ENCODE measurements at places on chromosomes 13 and 19.

GRCh38 chr19:9306443-9306842 is 3.2 kb downstream of the ZNF699 start:
- no peaks in the 10 kb centered on the region for H3K4me1 ChIP-seq
- no peak overlapping the region for H3K27ac ChIP-seq
- DNase-seq: no peak
- peaks cover 30% of the 10 kb centered on the region for H3K36me3 ChIP-seq
- no peak overlapping the region for H3K4me3 ChIP-seq
- H3K27me3 ChIP-seq: peaks cover 5% of the 10 kb centered on the region

DNA sequence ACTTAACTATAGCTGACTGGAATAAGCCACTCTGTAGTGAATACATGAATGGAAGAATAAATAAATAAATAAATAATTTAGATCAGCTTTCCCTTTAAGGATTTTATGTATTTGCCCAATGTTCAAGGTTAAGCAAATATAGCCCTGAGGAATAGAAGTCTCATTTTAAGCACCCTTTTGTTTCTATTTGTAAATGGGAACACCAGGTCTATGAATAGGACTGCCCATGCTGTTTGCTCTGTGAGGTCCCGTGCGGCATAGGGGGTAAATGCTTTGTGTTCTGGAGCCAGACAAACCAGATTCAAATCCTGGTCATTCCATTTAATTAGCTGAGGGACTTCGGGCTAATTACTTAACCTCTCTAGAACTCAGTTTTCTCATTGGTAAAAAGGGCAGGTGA is 29.3 kb downstream of the CBY2 start:
- H3K4me3 ChIP-seq: no peak overlapping the region
- no peaks in the 10 kb centered on the region for H3K36me3 ChIP-seq
- no peaks in the 10 kb centered on the region for H3K4me1 ChIP-seq
- H3K27me3 ChIP-seq: peaks cover 7% of the 10 kb centered on the region

DNA sequence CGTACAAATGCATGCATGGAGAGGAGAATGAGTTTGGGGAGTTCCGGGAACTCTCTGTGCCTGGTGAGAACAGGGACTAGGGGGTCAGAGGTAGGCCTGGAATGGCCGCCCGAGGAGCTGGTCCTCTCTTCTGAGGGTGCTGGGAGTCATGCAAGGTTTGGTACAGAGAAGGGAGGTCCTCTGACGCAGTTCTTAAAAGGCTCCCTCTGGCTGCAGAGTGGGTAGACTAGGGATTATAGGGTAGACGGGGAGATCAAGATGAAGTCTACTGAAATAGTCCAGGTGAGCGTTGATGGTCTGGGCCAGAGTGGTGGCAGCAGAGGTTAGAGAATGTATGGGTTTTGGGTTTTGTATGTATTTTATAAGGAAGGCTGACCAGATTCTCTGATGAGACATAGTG is 796 bp downstream of the ZNF304 start:
- peak overlapping the region; percentile 87 for H3K4me3 ChIP-seq
- H3K4me1 ChIP-seq: peaks cover 20% of the 10 kb centered on the region
- peak overlapping the region; percentile 93 for H3K27ac ChIP-seq
- no peak for DNase-seq
- peaks cover 27% of the 10 kb centered on the region for H3K36me3 ChIP-seq

DNA sequence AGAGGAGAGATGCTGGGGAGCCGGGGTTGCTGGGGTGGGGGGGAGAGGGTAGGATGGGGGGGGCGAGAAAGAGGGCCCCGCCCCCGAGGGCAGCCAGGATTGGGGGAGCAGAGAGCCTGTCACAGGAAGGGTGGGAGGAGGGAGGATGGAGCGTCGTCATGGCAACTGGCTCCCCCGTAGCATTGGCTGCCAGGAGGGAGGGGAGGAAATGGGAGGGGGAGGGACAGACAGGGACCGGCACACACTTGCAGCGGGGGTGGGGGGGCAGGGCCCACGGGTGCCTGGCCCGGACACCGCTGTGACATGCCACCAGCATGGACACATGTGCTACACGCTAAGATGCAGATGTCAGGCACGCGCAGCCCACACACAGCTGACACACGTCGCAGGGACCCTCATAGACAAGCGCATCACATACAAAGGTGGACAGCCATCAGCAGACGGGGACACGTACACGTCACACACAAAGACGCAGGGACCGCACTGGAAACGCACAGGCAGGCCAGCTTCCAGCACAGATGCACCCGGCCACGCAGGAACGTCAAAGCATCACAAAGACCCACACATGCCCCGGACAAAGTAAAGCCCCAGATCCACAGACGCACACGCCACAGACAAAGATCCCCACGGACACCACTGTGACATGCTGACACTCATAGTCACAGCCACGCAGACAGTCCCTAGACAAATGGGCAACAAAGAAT is at the start of gene LMTK3:
Gene LMTK3, minus strand, starts transcription at position 36 of the 704 bp plus-strand sequence. CDS start 259 bp downstream, outside the sequence.
- peak within 1 kb of the TSS; percentile 81 for H3K4me3 ChIP-seq
- H3K36me3 ChIP-seq: no peaks in the 10 kb centered on the region
- peaks cover 14% of the 10 kb centered on the region for H3K4me1 ChIP-seq
- peaks cover 3% of the 10 kb centered on the region for H3K27me3 ChIP-seq

GRCh38 chr19:4639531-4640246 is 373 bp downstream of the TNFAIP8L1 start:
- H3K27me3 ChIP-seq: peaks cover 32% of the 10 kb centered on the region
- no peak overlapping the region for H3K27ac ChIP-seq
- no peak for DNase-seq
- peaks cover 16% of the 10 kb centered on the region for H3K4me1 ChIP-seq
- H3K36me3 ChIP-seq: no peaks in the 10 kb centered on the region

GRCh38 chr13:43036351-43037250 is 13.2 kb downstream of the DNAJC15 start:
- DNase-seq: no peak
- peaks cover 26% of the 10 kb centered on the region for H3K4me1 ChIP-seq
- H3K27ac ChIP-seq: no peak overlapping the region
- no peak overlapping the region for H3K4me3 ChIP-seq
- peaks cover 8% of the 10 kb centered on the region for H3K36me3 ChIP-seq
- H3K27me3 ChIP-seq: no peaks in the 10 kb centered on the region

GRCh38 chr13:98874029-98874397 is 103.9 kb downstream of the DOCK9 start:
- H3K4me3 ChIP-seq: no peak overlapping the region
- no peaks in the 10 kb centered on the region for H3K27me3 ChIP-seq
- H3K4me1 ChIP-seq: peaks cover 34% of the 10 kb centered on the region
- DNase-seq: no peak

GRCh38 chr13:69935043-69935442 is 172.6 kb upstream of the ATXN8OS start:
- H3K27ac ChIP-seq: no peak overlapping the region
- H3K4me1 ChIP-seq: peaks cover 7% of the 10 kb centered on the region
- H3K4me3 ChIP-seq: no peak overlapping the region
- H3K36me3 ChIP-seq: no peaks in the 10 kb centered on the region

DNA sequence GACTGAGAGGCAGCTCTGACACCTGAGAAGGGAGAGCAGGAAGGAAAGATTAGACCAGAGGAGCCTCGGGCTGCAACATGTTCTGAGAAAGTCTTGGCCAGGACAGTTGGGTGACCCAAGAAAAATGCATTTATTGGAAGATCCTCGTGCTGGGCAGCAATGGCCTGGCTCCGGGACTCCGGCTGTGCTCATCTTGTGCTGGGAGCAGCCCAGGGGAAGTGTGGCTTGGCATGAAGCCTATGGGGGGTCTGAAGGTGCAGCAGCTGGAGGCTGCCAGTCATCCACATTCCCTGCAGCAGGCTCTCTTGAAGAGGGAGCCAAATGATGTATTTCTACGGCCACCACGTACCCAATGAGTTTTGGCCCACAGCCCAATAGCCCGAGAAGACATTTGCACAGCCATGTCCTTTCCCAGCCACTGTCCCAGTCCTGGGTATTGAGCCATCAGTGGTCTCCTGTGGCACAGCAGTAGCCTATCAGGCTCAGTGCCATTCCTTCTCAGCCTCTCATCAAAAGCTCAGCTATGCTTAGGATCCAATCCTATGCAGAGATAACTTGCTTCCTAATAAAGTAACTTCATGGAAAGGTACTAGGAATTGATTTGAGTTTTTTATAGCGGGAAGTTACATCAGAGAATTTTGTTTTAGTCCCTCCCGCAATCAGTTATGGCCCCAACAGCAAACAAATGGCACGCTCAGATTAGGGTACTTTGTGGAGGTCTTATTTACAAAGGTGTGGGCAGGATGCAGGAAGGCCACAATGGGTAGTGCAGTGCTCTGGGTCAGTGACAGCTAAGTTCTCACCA is 76.0 kb upstream of the MEDAG start:
- H3K27ac ChIP-seq: no peak overlapping the region
- no peaks in the 10 kb centered on the region for H3K36me3 ChIP-seq
- no peak overlapping the region for H3K4me3 ChIP-seq

DNA sequence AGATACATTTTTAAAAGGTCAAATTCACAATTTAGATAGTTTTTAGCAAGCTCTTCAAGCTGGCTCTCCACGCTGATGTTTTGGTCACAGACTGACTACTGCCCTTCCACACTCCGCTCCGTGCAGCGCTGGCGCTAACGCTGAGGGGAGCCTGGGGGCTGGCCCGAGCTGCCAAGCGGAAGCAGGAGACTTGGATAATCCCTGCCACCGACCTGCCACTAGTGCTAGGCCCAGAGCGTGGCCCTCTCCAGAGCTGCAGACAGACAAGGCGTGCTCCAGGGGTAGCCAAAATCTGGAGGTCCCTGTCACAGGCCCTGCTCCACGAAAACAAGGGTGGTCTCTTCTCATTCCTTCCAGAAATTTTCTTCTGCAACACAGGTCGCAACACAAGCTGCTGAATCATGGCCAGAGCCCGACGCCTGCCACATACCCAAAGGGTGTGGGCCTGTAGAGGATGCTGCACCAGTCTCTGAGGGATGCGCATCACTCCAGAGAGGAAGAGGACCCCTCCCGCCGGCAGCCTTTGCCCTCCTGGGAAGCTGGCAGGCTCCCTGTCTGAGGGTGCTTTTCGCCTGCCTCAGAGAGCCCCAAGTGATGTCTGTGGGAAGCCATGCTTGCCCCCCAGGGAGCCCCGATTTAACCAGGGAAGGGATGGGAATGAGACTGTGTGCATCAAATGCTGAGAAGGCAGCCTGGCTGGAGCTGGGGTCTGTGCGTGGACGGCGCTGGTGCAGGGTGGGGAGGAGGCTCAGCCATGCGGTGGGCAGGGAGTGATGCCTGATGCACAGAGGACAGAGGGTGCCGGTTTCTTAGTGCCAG is 21.6 kb downstream of the CAPS start:
- H3K4me3 ChIP-seq: no peak overlapping the region
- H3K27ac ChIP-seq: peak overlapping the region; percentile 60
- H3K27me3 ChIP-seq: no peaks in the 10 kb centered on the region
- peaks cover 4% of the 10 kb centered on the region for H3K4me1 ChIP-seq

GRCh38 chr19:10295305-10295846 is 5.6 kb downstream of the ICAM5 start:
- DNase-seq: peak; percentile 58
- H3K36me3 ChIP-seq: no peaks in the 10 kb centered on the region
- H3K4me3 ChIP-seq: peak overlapping the region; percentile 76
- H3K27ac ChIP-seq: no peak overlapping the region
- H3K4me1 ChIP-seq: peaks cover 25% of the 10 kb centered on the region

- H3K27ac ChIP-seq: peak overlapping the region; percentile 84
- peak overlapping the region; percentile 100 for H3K4me3 ChIP-seq
- H3K27me3 ChIP-seq: no peaks in the 10 kb centered on the region
- DNase-seq: no peak
- peaks cover 72% of the 10 kb centered on the region for H3K4me1 ChIP-seq
- peaks cover 68% of the 10 kb centered on the region for H3K36me3 ChIP-seq
Measured at GRCh38 chr19:20235156-20235555, 68.1 kb downstream of the ZNF486 start.

- no peak overlapping the region for H3K4me3 ChIP-seq
- H3K27ac ChIP-seq: no peak overlapping the region
Measured at GRCh38 chr19:29904017-29904416, 38.0 kb upstream of the URI1 start.

DNA sequence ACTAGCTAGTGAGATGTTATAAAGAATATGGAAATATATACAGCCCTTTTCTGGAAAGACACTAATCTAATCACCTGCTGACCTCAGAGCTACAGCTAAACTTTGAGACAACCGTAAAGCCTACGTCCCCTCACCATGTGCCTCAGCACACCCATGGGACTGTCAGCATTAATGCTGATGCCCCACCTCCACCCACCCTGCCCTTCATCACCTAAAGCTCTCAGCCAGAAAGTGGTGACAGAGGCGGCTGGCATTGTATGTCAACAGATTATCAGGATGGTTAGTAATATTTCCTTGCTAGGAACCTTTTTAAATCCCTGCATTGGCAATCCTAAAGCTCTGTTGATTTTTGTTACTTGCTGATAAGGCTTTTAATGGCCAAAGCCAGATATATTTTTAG is 1177.9 kb downstream of the DIAPH3 start:
- H3K4me3 ChIP-seq: no peak overlapping the region
- H3K36me3 ChIP-seq: peaks cover 7% of the 10 kb centered on the region
- DNase-seq: no peak

DNA sequence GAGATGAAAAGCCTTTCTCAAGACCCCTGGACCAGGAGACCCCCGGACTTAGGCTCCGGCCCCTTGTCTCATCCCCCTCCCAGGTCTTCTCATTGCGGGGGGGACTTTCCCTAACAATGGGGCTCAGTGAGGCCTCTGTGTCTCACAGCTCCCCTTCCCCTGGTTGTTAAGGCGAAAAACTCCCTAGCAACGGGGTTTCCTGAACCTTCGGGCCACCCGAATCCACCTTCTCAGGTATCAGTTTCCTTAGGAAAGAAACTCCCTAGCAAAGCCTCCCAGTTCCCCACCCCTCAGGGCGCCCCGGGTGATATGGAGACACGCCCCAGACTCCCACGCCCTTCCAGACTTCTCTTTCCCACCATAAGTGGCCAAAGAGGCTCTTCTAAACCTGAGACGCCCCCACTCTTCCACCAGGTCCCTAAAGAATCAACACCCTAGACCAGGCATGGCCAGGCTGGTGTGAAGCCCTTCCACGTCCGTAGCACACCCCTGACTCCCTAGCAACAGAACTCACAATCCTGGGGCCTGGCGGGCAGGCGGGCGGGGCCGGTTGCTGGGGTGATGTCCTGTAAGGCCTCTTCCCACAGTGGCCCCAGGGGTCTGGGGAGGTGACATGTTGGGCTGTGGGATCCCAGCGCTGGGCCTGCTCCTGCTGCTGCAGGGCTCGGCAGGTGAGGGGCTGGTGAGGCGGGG is at the start of gene TMEM190:
Gene TMEM190, plus strand, starts transcription at position 586 of the 693 bp plus-strand sequence. Its CDS starts 28 bp downstream, at position 614.
- H3K27me3 ChIP-seq: peaks cover 59% of the 10 kb centered on the region
- peak within 1 kb of the TSS; percentile 62 for H3K4me3 ChIP-seq
- DNase-seq: peak; percentile 51
- H3K27ac ChIP-seq: no peak within 1 kb of the TSS
- peaks cover 47% of the 10 kb centered on the region for H3K4me1 ChIP-seq
- H3K36me3 ChIP-seq: no peaks in the 10 kb centered on the region

GRCh38 chr13:45310341-45311131 is 30.4 kb downstream of the TPT1 start:
- no peaks in the 10 kb centered on the region for H3K36me3 ChIP-seq
- peaks cover 26% of the 10 kb centered on the region for H3K4me1 ChIP-seq
- no peaks in the 10 kb centered on the region for H3K27me3 ChIP-seq
- DNase-seq: no peak

GRCh38 chr19:6275170-6275744 is 4.5 kb downstream of the MLLT1 start:
- H3K27ac ChIP-seq: peak overlapping the region; percentile 72
- H3K27me3 ChIP-seq: 0 out of 2 replicates have a peak, but pooled peaks cover under 1% of the 10 kb centered on the region
- DNase-seq: no peak

GRCh38 chr13:95221971-95222732 is 79.1 kb downstream of the ABCC4 start:
- H3K27me3 ChIP-seq: no peaks in the 10 kb centered on the region
- H3K4me3 ChIP-seq: no peak overlapping the region
- H3K4me1 ChIP-seq: peaks cover 10% of the 10 kb centered on the region
- H3K36me3 ChIP-seq: no peaks in the 10 kb centered on the region

- peaks cover 44% of the 10 kb centered on the region for H3K4me1 ChIP-seq
- peaks cover 14% of the 10 kb centered on the region for H3K36me3 ChIP-seq
- peaks cover 7% of the 10 kb centered on the region for H3K27me3 ChIP-seq
- no peak overlapping the region for H3K4me3 ChIP-seq
Measured at GRCh38 chr13:30290812-30291436, 16.4 kb downstream of the KATNAL1 start.
